ENCODE measurements at places on chromosomes 5 and 9. TPM values are rescaled to one million over a fixed set of nuclear protein-coding genes. Genes with fewer than 3 reads are reported as not detected.
A peak's percentile ranks its signal among the peaks of the same experiment; 100 is the strongest.

MARCHF6 gene
- polyA plus RNA-seq: 62.6 TPM

NAIP gene
- 2.2 TPM for polyA plus RNA-seq

C1QTNF2 gene
- polyA plus RNA-seq: 1.2 TPM

FOXD4L6 gene
- not detected for polyA plus RNA-seq

MRPL36 gene
- polyA plus RNA-seq: 103 TPM

DNA sequence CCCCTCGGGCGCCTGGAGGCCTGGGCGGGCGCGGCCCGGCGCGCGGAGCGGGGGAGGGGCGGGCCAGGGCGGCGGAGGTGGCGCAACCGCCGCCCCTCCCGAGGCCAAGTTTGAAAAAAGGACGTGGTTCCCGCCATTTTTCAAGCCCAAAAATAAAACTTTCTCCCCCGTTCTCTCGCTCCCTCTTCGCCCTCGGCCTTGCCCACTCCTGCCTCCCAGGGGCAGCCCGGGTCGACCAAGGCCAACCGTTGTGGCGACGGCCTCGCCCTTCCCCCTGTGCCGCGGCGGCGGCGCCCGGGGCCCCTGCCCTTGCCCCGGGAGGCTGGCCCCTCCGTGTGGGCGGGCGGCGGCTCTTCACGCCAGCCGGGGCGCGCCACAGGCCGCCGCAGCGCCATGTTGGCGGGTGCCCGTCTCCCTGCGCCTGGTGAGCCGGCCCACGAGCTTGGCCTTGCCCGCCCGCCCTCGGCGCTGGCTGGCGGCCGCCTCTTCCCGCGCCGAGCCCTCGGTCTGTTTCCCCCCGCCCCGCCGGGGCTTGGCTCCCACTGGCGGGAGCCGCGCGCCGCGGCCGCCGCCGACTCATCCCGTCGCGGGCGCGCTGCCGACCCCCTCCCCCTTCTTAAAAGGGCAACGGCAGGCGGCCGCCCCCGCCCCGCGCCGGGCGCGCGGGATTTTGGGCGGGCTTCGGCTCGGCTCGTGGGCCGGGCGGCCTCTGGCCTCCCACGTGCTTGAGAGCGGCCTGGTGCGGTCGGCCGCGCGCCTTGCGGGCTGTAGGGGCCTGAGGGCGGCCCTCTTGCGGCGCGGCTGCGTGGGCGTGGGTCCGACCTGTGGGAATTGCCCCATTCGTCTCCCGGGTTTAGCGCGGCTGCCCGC is 1.3 kb downstream of the ANP32B start:
- peak; percentile 78 for DNase-seq

DNA sequence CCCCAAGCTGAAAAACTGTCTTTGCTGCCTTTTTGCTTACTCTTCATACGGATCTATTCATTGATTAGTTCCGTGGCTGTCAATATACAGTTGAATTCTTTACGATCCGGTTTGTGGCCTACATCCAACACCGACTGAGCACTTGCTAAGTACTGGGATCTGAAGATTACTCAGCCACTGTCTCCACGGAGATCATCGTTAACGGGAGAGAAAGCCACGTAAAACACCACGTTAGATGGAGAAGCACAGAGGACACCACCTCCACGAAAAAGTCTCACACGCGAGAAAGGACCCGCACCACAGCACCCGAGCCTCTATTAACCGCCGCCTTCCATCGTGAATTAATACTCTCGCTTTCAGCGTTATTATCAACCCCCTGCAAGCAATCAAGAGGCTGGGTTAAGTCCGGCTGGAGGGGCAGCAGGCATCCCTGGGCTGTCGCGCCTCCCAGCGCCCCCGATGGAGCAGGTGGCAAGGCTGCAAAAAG is 650 bp downstream of the ELP1 start:
- DNase-seq: peak; percentile 40

DNA sequence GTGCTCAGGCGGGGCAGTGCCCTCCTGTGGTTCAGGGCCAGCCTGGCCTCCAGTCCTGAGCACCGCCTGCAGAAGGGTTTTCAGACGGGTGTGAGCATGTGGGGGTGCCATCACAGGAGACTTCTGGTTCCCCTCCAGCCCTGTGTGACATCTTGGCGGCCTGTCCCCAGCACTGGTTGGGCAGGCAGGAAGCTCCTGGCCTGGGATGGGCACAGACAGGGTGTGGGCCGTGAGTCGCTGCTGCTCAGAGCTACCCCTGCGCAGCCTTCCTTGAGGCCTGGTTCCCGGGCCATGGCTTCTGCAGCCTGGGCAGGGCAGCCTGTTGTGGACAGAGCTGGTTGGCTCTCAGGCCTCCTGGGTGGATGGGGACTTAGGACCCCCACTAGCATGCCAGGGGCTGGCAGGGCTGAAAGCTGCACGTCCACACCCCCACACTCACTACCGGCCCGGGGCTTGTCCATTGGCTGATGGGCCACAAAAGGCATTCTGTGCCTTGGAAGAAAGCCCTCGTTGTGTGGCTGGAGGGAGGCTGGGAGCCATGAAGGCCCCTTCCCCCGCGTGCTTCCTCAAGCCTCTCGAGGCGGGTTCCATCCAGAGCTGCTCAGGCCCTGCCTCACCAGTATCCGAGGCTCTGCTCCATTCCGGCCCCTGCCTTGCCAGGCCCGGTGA is 58.7 kb downstream of the RXRA start:
- DNase-seq: no peak

- DNase-seq: no peak
Observed at GRCh38 chr5:176779537-176779936, 30.8 kb upstream of the UNC5A start.

- no peak for DNase-seq
Observed at GRCh38 chr5:116756531-116756930, 181.9 kb upstream of the SEMA6A start.

DNA sequence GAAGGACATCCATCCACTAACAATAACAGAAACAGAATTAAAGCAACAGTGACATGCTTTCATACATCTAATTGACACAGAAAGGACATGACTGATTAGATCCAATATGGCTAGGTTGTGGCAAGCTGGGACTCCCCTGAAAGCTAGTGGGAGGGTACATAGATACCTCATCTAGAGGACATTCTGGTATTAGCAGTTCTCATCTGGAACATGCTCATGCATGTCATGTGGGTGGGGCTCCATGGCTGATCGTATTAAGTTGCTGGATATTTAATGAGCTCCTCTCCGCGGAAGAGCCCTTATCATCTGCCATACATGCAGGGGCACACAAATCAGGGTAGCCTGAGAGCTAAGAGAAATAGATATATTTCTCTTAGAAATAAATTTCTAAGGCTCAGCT is 358.9 kb downstream of the ICE1 start:
- no peak for DNase-seq

DNA sequence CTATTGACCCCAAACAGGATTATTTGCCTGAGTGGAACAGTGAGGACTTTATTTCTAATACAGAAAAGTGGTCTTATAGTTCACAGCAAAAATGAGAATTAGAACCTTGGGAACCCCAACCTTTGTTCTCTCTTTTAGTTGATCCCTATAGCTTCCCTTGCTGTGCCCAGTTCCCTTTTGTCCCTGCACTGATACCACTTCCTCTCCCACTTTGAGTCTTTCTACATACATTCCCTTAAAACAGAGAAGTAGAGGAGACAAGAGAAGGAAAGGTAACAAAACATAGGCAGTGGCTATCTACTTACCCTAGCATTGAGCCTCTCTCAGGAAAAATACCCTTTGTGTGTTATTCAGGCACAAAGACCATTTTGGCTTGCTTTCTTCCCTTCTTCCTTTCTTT is 246.4 kb downstream of the FAM114A2 start:
- no peak for DNase-seq

DNA sequence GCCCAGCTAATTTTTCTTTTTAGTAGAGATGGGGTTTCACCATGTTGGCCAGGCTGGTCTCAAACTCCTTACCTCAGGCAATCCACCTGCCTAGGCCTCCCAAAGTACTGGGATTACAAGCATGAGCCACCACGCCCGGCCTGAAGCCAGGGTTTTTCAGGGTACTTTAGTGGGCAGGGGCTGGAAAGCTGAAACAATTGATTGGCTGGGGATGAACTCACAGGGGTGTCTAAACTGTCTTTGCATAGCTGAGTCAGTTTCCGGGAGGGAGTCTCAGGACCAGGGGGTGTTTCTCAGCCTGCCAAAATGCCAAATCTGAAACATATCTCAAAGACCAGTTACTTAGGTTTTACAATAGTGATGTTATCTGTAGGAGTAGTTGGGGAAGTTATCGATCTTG is 46.1 kb downstream of the PRUNE2 start:
- DNase-seq: no peak

DNA sequence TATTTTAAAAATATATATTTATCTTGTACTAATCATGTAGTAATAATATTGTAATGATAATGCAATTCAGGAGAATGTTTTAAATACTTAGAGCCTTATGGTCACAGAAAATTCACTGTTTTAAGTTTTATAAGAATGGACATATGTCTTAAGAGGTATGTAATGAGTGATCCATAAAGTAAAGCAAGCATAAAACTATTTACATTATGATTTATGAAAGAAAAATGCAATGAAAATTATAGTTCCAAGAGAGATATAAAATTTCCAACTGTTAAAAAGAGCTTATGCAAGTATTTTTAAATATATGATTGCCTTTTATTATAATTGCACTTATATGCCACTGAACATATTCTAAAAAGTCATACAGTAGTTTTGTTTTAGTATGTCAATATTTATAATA is 157.5 kb upstream of the TARS1 start:
- DNase-seq: no peak

GRCh38 chr9:119907056-119907455 is 537.8 kb upstream of the BRINP1 start:
- no peak for DNase-seq
